Trophoblast cell (in vitro differentiated cells and primary cell): ENCODE measurements at places on chromosomes 2 and 18.

- H3K27ac ChIP-seq, result no peak overlapping the region
- H3K27me3 ChIP-seq, result no peaks in the 10 kb centered on the region
- H3K4me1 ChIP-seq, result no peaks in the 10 kb centered on the region
- H3K36me3 ChIP-seq, result peaks cover 9% of the 10 kb centered on the region
- H3K4me3 ChIP-seq, result no peak overlapping the region
These were observed 7.4 kb downstream of the XPO1 start for GRCh38 chr2:61530749-61531148.

GRCh38 chr2:204986641-204987040 is 441.4 kb downstream of the PARD3B start:
- peaks cover 8% of the 10 kb centered on the region for H3K4me1 ChIP-seq
- no peak for DNase-seq
- H3K36me3 ChIP-seq, result no peaks in the 10 kb centered on the region

DNA sequence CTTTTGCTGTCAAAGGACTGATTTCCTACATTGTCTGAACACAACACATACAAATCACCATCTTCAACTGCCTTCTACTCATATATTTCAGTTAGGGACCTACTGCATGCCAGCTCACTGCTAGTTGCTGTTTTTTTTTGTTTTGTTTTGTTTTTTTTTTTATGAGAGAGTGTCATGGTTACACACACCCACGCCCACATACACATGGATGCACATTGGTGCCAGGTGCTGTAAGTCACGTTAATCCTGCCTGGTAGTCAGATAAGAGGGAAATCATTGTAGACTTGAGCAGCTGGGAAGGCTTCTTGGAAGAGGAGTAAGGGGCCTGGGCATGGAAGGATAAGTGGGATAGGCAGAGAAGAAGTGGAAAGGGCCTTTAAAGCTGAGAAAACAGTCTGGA is 209.9 kb downstream of the TDRD15 start:
- H3K27ac ChIP-seq, result no peak overlapping the region
- H3K27me3 ChIP-seq, result no peaks in the 10 kb centered on the region
- H3K4me3 ChIP-seq, result no peak overlapping the region
- peaks cover 7% of the 10 kb centered on the region for H3K4me1 ChIP-seq

GRCh38 chr2:119482481-119483394 is 41.5 kb downstream of the SCTR start:
- no peaks in the 10 kb centered on the region for H3K36me3 ChIP-seq
- H3K27me3 ChIP-seq, result no peaks in the 10 kb centered on the region
- H3K4me3 ChIP-seq, result no peak overlapping the region
- peak overlapping the region; percentile 20 for H3K27ac ChIP-seq
- DNase-seq, result peak; percentile 67
- peaks cover 16% of the 10 kb centered on the region for H3K4me1 ChIP-seq

GRCh38 chr2:108637304-108637669 is 82.0 kb upstream of the RANBP2 start:
- DNase-seq, result peak; percentile 40
- H3K27ac ChIP-seq, result no peak overlapping the region
- H3K36me3 ChIP-seq, result no peaks in the 10 kb centered on the region

- no peaks in the 10 kb centered on the region for H3K27me3 ChIP-seq
- no peak overlapping the region for H3K4me3 ChIP-seq
- no peak overlapping the region for H3K27ac ChIP-seq
- DNase-seq, result no peak
- no peaks in the 10 kb centered on the region for H3K36me3 ChIP-seq
These were observed 20.6 kb upstream of the CNOT11 start for GRCh38 chr2:101231937-101232730.

DNA sequence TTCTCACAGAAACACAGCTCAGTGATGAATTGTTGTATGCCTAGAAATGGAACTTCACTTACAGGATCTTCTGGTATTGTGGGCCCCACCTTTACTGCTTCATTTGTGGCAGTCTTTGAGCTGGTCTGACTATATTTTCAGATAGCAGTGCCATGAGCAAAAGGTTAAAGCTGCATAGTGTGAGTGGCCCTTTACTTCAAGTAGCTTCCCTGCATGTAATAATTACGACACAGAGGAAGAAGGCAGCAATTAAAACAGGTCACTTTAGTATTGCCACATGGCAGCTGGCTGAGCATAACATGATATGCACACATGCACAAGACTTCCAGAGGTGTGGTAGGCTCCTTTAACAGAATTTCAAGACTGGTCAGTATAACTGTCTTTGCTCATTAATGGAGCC is 426.3 kb upstream of the ZEB2 start:
- H3K27me3 ChIP-seq, result no peaks in the 10 kb centered on the region
- no peaks in the 10 kb centered on the region for H3K36me3 ChIP-seq
- no peak overlapping the region for H3K27ac ChIP-seq
- DNase-seq, result no peak

DNA sequence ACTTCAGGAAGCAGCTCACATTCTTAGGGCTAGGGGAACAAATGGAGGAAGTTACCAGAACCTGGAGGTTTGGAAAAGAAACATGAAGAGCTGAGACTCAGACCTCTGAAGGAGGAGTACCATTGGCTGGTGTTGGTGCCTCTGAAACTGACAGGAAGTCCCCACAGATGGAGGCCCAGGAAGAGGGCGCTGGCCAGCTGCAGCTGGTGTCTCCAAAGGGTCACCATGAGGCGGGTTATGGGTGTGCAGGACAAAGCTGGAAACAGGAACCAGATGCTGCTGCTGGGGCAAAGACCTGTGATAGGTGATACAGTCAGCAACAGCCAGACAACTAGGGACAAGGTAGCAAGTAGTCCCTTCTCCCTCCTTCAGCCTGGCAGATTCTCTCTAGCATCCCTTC is 136.5 kb upstream of the SERPINE2 start:
- H3K36me3 ChIP-seq, result no peaks in the 10 kb centered on the region
- H3K27ac ChIP-seq, result no peak overlapping the region
- H3K27me3 ChIP-seq, result no peaks in the 10 kb centered on the region

GRCh38 chr18:47618758-47619157 is 311.7 kb downstream of the SMAD2 start:
- no peaks in the 10 kb centered on the region for H3K27me3 ChIP-seq
- H3K36me3 ChIP-seq, result no peaks in the 10 kb centered on the region
- H3K27ac ChIP-seq, result no peak overlapping the region
- H3K4me1 ChIP-seq, result no peaks in the 10 kb centered on the region

GRCh38 chr2:29314816-29315571 is 199.8 kb downstream of the CLIP4 start:
- no peaks in the 10 kb centered on the region for H3K36me3 ChIP-seq
- no peaks in the 10 kb centered on the region for H3K27me3 ChIP-seq
- no peak overlapping the region for H3K27ac ChIP-seq
- H3K4me3 ChIP-seq, result no peak overlapping the region

- H3K27me3 ChIP-seq, result no peaks in the 10 kb centered on the region
- no peaks in the 10 kb centered on the region for H3K4me1 ChIP-seq
- H3K36me3 ChIP-seq, result no peaks in the 10 kb centered on the region
- no peak overlapping the region for H3K27ac ChIP-seq
These were observed 663.3 kb upstream of the CHAC2 start for GRCh38 chr2:53104263-53104662.

- peak overlapping the region; percentile 94 for H3K27ac ChIP-seq
- H3K27me3 ChIP-seq, result no peaks in the 10 kb centered on the region
- H3K4me1 ChIP-seq, result peaks cover 4% of the 10 kb centered on the region
- peak; percentile 8 for DNase-seq
- H3K4me3 ChIP-seq, result no peak overlapping the region
These were observed 228.7 kb downstream of the PIK3C3 start for GRCh38 chr18:42183746-42184145.

- no peak for DNase-seq
- H3K4me1 ChIP-seq, result no peaks in the 10 kb centered on the region
- H3K27ac ChIP-seq, result no peak overlapping the region
- H3K4me3 ChIP-seq, result no peak overlapping the region
These were observed 547.0 kb upstream of the ACVR2A start for GRCh38 chr2:147297820-147298219.

GRCh38 chr2:188580738-188581137 is 289.1 kb downstream of the GULP1 start:
- no peak overlapping the region for H3K4me3 ChIP-seq
- peak; percentile 29 for DNase-seq
- no peaks in the 10 kb centered on the region for H3K36me3 ChIP-seq

GRCh38 chr2:49241991-49242390 is 87.7 kb upstream of the FSHR start:
- DNase-seq, result no peak
- no peaks in the 10 kb centered on the region for H3K27me3 ChIP-seq
- no peaks in the 10 kb centered on the region for H3K36me3 ChIP-seq
- no peak overlapping the region for H3K4me3 ChIP-seq

- H3K27ac ChIP-seq, result no peak overlapping the region
- H3K4me1 ChIP-seq, result peaks cover 13% of the 10 kb centered on the region
- H3K36me3 ChIP-seq, result no peaks in the 10 kb centered on the region
- H3K4me3 ChIP-seq, result no peak overlapping the region
These were observed 47.1 kb downstream of the HS1BP3 start for GRCh38 chr2:20603791-20604190.

DNA sequence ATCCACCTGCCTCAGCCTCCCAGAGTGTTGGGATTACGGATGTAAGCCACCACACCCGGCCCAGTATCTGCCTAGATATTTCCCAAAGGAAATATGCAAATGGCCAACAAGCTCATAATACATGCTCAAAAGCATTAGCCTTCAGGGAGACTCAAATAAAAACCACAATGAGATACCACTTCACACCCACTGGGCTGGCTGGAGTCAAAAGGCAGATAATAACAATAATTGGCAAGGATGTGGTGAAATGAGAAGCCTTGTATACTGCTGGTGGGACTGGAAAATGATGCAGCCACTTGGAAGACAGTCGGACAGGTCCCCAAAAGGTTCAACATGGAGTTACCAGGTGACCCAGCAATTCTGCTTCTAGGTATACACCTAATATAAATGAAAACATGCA is 20.5 kb upstream of the ZNF516 start:
- no peaks in the 10 kb centered on the region for H3K4me1 ChIP-seq
- DNase-seq, result no peak
- no peaks in the 10 kb centered on the region for H3K36me3 ChIP-seq
- no peak overlapping the region for H3K4me3 ChIP-seq

DNA sequence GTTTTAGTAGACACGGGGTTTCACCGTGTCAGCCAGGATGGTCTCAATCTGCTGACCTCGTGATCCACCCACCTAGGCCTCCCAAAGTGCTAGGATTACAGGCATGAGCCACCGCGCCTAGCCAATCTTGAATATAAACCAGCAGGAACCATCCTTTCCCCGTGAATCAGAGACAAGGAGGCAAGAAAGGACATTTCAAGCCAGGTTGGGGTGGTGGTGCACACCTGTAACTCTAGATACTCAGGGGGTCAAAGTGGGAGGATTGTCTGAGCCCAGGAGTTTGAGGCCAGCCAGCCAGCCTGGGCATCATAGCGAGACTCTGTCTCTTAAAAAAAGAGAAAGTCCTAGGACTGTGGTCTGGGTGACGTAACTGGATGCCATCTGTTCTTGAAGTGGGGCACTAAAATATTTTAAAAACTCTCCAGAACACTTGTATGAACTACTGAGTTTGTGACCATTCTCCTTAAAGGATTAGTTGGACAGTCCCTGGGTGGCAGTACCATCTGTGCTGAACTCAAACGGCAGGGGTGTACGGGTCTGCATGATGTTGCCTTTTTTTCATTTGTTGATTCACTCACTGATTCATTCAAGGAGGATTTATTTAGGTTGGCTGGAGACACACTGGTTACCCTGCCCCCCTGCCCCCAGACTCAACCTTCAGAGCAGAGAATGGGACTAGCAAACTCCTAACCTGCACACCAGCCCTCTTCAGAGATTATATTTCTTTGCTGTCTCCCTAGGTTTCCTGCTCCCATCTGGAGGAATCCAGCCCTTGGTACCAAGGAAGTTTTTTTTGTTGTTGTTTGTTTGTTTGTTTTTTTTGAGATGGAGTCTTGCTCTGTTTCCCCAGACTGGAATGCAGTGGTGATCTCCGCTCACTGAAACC is 2.9 kb upstream of the TLX2 start:
- H3K36me3 ChIP-seq, result no peaks in the 10 kb centered on the region
- DNase-seq, result no peak
- H3K4me1 ChIP-seq, result peaks cover 14% of the 10 kb centered on the region
- no peak overlapping the region for H3K4me3 ChIP-seq

GRCh38 chr2:24855726-24856125 is 62.5 kb downstream of the CENPO start:
- H3K36me3 ChIP-seq, result no peaks in the 10 kb centered on the region
- no peak for DNase-seq
- no peak overlapping the region for H3K27ac ChIP-seq
- no peaks in the 10 kb centered on the region for H3K27me3 ChIP-seq
- peaks cover 6% of the 10 kb centered on the region for H3K4me1 ChIP-seq

DNA sequence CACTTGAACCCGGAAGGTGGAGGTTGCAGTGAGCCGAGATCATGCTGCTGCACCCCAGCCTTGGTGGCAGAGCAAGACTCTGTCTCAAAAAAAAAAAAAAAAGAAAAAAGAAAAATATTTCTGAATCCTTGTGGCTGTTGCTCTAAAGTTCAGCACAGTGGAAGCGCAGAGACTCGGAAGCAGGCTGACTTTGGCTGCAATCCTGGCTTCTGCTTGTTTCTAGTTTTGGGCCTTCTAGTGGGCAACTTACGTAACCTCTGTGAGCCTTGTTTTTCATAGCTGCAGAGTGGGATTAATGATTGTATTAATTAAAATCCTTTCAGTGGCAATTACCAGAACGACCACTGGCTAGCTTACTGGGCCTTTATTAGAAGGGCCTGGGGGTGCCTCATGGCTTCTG is 28.4 kb downstream of the GNLY start:
- no peak overlapping the region for H3K4me3 ChIP-seq
- no peaks in the 10 kb centered on the region for H3K36me3 ChIP-seq
- H3K27ac ChIP-seq, result no peak overlapping the region
- no peak for DNase-seq
- no peaks in the 10 kb centered on the region for H3K4me1 ChIP-seq
- H3K27me3 ChIP-seq, result no peaks in the 10 kb centered on the region

DNA sequence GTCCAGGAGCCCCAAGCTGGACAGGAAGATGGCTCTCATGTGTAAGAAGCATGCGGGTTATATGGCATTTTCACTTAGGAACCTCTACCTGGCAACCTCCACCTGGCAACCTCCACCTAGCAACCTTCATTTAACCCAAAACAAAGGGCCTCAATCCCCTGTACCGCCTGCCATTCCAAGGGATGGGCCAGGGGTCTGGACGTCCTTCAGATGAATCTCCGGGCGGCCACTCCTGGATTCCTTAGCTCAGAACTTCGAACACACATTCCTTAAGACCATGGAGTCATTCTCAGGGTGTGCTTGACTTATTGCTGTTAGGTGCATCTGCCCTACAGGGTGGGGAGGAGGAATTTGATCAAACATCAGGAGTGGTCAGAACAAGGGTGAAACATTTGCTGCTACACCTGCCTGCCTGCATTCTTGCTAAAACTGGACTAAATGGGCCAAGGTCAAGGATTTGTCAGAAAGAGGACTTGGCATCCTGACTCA is 277.6 kb downstream of the PHLPP1 start:
- no peak overlapping the region for H3K4me3 ChIP-seq
- H3K27ac ChIP-seq, result no peak overlapping the region
- H3K27me3 ChIP-seq, result no peaks in the 10 kb centered on the region

DNA sequence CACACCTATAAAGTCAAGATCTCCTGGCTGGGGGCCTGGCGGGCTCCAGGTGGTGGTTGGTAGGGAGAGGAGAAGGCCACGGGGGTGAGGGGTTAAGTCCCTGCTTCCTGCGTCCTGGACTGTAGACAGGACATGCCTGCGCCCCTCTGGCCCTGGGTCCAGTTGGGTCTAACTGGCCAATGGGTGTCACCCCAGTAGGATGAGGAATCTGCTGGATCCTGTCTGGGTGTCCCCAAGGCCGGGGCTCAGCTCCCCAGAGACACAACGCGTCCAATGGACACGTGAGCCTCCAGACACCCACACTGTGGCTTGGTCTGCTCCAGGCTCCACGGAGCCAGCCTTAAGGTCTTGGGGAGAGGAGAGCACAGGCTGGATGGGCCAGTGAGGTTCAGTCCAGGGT is 19.6 kb downstream of the AQP12A start:
- no peaks in the 10 kb centered on the region for H3K27me3 ChIP-seq
- no peaks in the 10 kb centered on the region for H3K36me3 ChIP-seq
- H3K4me1 ChIP-seq, result no peaks in the 10 kb centered on the region
- DNase-seq, result no peak
- H3K4me3 ChIP-seq, result no peak overlapping the region
